ENCODE measurements at places on chromosomes 1 and 21.

GRCh38 chr1:14363707-14364413 is 234.6 kb upstream of the KAZN start:
- DNase-seq = no peak

GRCh38 chr1:180489976-180490375 is 12.4 kb downstream of the ACBD6 start:
- DNase-seq = no peak

DNA sequence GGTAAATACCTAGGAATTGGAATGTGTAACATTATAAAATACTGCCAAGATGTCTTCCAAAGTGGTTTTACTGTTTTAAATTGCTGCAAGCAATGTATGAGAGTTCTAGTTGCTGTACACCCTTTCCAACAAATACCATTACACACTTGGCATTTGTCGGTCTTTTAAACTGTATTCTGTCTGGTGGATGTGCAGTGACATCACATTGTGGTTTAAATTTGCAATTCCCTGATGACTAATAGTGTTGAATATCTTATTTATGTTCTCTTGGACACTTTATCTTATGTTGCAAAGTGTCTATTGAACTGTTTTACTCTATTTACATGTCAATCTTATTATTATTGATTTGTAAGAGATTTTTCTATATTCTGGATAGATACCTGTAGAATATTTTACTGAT is 561.2 kb upstream of the B3GALT2 start:
- no peak for DNase-seq

GRCh38 chr1:78440381-78440793 is 50.4 kb upstream of the PTGFR start:
- no peak for DNase-seq

GRCh38 chr21:38766987-38767722 is 38.6 kb upstream of the ETS2 start:
- peak; percentile 73 for DNase-seq

DNA sequence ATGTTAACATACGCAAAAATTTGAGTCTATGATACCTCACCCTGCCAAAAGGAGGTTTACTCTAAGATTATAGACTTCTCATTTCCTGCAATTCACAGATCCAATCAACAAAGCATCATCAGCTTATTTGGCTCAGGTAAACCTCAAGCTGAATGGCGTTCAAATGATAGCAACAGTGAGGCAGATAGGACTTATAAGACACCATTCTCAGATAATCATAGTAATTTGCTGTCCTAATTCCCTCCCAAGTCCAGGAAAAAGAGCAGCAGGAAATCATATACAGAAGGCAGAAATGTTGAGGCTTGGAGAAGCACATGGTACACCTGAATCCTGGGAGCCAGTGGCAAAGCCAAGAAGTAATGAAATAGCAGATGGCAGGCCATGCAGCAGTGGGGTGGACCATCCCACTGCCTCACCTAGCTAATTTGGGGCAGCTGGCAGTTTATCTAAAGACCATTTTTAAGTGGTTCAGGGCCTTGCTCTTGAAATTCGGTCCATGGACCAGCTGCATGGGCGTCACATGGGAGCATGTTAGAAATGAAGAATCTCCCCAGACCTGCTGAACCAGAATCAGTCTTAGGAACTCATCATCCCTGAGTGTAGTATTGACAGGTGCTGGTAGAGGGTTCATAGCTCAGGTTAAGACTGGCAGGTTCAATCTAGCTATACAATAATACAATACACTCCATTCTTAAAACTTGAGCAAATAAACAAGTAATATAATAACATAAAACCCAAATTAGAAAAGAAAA is 57.7 kb downstream of the ASTN1 start:
- no peak for DNase-seq

- no peak for DNase-seq
These were observed 22.0 kb downstream of the CC2D1B start for GRCh38 chr1:52343979-52344378.

DNA sequence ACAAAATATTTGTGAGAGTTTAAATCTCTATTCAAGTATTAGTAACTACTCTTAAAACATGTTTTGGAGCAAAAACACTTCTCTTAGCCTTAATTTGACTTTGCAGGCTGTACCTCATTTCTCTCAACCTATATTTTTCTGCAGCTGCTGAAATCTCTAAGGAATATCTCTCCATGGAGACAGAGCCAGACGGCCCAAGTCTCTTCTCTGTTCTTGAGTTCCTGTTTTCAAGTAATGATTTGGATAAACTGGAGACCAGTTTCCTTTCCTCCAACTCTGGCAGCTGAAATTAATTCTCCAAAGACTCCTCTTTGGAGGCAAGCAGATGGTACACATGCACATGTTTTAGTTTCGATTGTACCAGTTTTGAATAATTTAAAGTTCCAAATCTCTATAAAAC is 659.7 kb upstream of the NEGR1 start:
- DNase-seq = no peak

GRCh38 chr1:200428482-200429205 is 18.8 kb upstream of the ZNF281 start:
- DNase-seq = no peak

DNA sequence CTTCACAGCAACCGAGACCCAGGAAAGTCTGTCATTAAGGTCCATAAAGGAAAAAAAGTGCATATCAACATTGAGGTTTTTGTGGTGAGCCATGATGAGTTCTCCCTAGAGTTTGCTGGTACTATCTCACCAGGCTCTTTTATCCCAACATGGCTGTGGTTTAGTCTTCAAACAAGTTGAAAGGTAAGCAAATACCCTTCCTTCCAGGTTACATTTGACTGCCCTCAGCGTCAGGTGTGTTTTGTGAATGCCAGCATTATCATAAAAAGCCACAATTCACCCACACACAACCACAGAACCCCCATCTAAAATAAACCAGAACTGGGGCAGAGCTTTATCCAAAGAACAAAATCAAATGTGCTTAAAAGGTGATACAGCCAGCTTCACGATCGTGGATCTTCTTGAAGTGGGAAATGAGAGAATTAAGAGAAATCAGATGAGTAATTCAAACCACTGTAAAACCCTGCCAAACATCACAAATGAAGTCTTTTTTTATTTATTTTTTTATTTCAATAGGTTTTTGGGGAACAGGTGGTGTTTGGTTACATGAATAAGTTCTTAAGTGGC is 64.7 kb downstream of the SETD4 start:
- DNase-seq = no peak

- no peak for DNase-seq
These were observed 9.5 kb upstream of the CLIC4 start for GRCh38 chr1:24735509-24736375.

DNA sequence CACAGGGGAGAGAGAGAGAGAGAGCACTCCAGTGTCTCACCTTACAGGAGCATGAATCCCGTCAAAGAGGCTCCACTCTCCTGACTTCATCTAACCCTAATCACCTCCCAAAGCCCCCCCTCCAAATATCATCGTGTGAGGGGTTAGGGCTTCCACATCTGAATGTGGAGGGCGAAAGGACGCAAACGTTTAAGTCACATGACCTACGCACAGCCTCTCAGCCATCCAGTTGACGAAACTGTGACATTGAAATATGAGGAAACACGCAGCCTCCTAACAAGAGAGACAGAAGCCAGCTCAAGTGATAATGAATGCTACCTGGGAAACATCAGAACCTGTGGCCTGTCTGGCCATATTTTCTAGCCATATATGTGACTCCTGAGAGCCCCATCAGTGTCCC is 63.7 kb downstream of the MATN1 start:
- DNase-seq = no peak

DNA sequence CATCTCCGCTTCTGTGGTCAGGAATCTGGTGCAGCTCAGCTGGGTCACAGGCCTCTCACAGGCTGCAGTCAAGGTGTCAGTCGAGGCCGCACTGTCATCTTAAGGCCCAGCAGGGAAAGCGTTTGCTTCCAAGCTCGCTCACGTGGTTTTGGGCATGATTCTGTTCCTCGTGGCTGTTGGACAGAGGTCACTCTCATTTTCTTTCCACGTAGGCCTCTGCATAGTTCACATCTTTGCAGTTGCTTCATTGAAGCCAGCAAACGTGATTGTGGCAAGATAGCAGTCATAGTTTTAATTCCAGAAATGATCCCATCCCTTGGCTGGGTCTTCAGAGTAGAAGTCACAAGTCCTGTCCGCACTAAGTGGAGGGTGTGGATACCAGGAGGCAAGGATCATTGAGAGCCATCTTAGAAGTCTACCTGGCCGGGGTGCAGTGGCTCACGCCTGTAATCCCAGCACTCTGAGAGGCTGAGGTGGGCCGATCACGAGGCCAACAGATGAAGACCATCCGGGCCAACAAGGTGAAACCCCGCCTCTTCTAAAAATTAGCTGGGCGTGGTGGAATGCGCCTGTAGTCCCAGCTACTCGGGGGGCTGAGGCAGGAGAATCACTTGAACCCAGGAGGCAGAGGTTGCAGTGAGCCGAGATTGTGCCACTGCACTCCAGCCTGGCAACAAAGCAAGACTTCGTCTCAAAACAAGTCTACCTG is 24.5 kb downstream of the NECAP2 start:
- DNase-seq = no peak

- DNase-seq = no peak
These were observed 15.2 kb downstream of the GADD45A start for GRCh38 chr1:67700220-67700619.

GRCh38 chr1:153613406-153613805 is 469 bp upstream of the S100A16 start:
- DNase-seq = no peak

DNA sequence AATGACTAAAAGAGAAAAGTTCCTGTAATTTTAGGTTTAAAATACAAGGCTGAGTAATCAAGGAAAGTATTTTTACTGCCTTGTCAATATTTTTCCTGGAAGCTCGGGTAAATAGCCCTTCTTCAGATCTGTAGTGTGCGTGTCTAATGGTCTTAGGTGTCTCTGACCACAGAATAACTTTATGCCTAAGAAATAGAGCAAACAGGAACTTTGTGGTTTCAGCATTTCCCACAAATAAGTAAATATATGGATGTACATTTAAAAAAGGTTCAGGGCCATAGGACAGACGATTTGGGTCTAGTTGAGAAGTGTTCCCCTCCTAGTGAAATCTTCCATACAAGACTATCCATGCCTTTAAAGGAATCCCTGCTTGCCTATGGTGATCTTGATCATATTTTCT is 107.0 kb downstream of the ZC3H11B start:
- no peak for DNase-seq

DNA sequence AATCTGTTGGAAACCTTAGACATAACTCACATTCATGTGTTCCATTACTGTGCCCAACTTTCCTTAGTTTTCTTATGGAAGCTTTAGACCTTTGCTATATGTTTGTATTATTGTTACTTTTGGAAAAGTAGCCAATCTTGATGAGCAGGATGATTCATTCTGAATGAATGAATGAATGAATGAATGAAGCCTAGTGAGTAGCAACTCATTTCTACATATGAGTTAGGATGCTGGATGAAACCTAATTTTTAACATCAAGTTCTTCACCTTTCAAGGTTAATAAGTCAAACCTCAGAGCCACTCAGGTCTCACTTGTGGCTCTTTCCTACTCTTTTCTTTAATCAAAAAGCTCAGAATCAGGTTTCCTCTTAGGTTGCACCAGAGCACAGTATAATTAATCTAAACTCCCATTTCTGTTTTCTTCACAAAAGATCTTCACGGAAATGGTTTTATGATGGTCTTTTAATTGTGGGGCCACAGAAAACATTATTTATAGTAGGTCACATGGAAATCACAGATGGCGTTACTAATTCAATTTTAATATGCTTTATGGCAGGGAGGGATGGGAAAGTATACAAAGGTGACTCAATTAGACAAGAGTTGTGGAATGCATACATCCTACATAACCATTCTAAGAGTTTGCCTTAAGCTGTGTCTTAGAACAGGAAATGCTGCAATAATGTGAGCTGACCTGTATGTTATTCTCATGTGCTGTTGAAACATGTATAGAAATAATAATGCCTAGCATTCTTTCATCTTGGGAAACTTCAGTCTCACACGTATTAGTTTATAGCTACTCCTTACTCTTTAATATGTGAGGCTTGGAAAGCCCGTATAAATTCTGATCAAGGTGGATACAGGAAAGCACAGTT is 4.5 kb upstream of the DDX59 start:
- DNase-seq = no peak

DNA sequence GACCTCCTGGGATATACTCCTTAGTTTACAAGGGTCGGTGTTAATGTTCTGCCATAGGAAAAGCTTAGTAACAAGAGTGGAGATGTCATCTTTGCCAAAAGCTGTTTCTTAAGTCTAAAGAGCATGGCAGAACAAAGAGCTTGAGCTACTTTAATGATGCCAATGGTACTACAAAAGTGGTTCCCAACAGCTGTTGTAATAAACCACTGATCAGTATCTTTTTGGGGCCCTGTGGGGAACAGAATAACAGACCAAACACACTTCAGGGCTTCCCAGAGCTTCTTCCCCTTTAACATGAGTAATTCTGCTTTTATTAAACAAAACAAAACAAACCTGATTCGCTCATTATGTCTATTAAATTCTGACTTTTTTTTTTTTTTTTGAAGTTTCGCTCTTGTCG is 116.3 kb downstream of the NCAM2 start:
- no peak for DNase-seq

DNA sequence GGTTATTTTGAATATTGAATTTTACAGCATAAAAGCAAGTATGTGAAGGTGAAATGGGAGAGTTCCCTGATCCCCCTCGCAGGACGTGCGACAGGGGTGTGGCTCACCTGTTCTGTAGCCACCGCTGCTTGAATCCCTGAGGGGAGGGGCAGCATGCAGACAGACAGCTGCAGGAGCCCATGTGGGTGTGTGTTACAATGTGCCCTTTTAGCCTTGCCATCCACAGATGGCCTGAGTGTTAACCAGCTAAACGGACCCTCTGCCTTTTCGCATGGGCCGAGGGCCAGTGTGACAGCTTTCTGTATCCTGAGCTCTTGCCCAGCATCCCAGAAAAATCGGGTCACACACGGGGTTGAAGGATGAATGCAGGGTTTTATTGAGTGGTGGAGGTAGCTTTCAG is 43.3 kb downstream of the JAM2 start:
- no peak for DNase-seq

DNA sequence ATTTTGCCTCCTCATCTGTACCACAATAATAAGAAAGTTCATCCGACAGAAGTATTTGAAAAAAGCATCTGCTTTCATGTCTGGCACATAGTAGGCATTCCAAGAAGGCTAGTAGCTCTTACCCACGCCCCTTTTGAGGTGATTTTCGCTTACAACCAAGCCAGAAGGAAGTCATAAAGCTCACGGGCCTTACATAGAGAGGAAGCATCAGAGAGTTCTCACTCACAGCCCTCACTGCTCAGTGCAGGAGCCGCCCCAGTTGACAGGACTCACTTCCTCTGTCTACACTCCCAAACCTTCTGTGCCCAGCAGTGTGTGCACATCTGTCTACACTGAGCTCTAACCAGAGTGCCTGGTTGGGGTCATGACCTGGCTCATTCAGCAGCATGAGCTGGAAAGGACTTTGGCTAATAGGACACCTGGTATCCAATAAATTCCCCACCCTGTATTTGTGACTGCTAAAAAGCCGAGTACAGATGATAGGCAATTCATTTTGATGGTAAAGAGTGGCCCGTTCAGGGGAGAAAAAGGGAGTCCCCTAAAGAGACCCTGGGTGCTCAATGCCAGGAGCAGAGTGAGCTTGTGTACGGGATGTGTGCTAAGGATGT is 36.8 kb upstream of the DUSP10 start:
- DNase-seq = peak; percentile 62

GRCh38 chr1:41560931-41561330 is 76.4 kb upstream of the EDN2 start:
- DNase-seq = no peak

Data from CD4-positive, alpha-beta T cell treated with Interleukin-10 for 1 hour (primary cell).